Activated CD8-positive, alpha-beta memory T cell treated with anti-CD3 and anti-CD28 coated beads for 1 hour (primary cell): ENCODE measurements at places on chromosomes 16 and 17.

- DNase-seq: no peak
These were observed 267.1 kb downstream of the BCAS3 start for GRCh38 chr17:60944751-60945150.

GRCh38 chr17:76444518-76445311 lies 8.2 kb downstream of the UBE2O start:
- DNase-seq: no peak

DNA sequence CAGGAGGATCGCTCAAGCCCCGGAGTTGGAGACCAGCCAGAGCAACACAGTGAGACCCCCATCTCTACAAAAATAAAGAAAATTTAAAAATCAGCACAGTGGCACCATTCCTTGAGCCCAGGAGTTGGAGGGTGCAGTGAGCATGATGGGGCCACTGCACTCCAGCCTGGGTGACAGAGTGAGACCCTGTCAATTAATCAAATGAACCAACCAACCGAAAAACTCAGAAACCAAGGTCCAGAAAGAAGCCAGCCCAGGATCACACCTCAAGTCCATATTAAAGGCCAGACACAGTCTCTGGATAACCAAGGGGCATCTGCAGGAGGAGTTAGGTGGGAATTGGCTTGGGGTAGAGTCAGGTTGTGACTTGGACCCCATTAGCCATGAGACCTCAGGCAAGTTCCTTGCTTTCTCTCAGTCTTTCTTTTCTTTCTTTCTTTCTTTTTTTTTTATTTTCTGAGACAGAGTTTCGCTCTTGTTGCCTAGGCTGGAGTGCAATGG lies 2.4 kb downstream of the HSD17B1 start:
- no peak for DNase-seq

GRCh38 chr17:14471052-14471451 lies 170.2 kb downstream of the HS3ST3B1 start:
- no peak for DNase-seq

DNA sequence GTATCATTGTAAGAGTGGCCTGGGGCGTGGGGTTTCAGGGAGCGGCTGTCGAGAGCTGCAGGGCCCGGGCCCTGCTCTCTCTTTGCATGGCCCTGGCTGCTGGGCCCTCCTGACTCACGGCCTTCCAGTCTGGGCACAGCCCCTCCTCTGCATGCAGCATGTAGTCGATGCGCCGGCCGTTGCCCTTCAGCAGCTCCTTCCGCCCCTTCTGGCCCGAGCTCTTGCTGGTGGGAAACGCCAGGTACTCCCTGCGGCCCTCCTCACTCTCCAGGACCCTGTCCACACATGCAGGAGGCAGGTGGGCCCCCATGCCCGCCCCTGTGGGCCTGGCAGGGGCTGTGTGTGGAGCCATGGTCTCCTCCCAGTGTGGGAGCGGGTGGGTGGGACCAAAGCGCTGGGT lies 50.7 kb downstream of the PRMT7 start:
- DNase-seq: no peak

DNA sequence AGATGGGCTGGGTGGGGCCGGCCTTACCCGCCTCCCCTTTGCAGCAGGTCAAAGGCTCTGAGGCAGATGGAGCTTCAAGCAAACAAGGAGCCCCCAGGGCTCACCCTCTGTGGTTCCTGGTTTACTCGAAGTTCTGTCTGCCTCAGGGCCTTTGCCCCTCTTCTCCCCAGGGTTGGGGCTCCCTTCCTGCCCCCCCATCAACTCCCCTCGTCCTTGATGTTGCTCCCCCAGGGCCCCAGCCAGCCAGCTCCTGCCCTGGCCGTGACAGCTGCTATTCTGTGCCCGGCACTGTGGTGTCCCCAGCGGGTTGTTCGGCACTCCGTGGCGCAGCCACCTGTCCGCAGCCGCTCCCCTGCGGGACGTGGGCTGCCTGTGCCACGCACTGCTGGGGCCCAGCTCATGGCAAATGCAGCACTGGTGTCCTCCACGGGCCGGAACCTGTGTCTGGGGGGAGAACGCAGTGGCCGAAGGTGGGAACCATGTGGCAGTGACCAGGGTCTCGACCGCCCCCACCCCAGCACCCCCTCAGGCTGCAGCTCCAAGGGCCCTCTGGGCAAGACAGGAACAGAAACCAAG lies 4.3 kb upstream of the METRN start:
- DNase-seq: no peak

DNA sequence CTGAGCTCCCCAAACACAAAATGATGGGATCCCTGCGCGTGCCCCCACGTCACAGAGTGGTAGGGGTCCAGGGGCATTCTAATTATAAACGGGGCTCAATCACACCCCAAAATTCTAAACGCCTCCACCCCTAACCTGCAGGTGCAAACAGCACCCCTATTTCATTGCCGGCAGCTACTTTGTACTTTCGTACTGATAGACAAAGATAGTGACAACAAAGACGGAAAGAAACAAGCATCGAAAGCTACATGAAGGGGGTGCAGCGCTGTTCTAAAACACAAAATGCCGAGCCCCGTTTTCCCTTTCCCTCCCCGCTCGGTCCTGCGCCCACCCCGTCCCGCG lies 13.9 kb downstream of the MIS12 start:
- DNase-seq: no peak

DNA sequence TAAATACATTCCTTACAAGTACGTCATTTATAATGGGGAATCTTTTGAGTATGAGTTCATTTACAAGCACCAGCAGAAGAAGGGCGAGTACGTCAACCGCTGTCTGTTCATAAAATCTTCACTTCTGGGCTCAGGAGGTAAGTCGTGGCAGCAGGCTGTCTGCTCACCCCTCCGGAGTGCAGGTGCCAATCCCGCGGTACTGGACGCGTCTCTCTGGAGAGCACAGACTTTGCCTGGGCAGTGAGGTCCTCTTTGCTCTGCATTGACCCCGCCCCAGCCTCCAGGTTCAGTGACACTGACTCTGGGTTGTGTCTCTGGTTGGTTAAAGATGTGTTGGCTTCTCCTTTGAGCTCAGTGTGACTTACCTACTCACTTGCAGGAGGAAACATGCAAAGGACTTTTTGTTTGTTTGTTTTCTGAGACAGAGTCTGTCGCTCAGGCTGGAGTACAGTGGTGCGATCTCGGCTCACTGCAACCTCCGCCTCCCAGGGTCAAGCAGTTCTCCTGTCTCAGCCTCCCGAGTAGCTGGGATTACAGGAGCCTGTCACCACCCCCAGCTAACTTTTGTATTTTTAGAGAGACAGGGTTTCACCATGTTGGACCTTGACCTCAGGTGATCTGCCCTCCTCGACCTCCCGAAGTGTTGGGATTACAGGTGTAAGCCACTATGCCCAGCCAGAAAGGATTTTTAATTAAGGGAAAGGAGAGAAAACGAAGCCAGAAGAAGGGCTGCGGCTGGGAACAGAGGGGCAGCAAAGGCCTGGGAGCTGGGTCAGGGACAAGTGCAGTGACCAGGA lies 31.2 kb downstream of the RNF213 start:
- DNase-seq: no peak

GRCh38 chr16:57675741-57676551 lies 7.8 kb downstream of the ADGRG3 start:
- DNase-seq: no peak

DNA sequence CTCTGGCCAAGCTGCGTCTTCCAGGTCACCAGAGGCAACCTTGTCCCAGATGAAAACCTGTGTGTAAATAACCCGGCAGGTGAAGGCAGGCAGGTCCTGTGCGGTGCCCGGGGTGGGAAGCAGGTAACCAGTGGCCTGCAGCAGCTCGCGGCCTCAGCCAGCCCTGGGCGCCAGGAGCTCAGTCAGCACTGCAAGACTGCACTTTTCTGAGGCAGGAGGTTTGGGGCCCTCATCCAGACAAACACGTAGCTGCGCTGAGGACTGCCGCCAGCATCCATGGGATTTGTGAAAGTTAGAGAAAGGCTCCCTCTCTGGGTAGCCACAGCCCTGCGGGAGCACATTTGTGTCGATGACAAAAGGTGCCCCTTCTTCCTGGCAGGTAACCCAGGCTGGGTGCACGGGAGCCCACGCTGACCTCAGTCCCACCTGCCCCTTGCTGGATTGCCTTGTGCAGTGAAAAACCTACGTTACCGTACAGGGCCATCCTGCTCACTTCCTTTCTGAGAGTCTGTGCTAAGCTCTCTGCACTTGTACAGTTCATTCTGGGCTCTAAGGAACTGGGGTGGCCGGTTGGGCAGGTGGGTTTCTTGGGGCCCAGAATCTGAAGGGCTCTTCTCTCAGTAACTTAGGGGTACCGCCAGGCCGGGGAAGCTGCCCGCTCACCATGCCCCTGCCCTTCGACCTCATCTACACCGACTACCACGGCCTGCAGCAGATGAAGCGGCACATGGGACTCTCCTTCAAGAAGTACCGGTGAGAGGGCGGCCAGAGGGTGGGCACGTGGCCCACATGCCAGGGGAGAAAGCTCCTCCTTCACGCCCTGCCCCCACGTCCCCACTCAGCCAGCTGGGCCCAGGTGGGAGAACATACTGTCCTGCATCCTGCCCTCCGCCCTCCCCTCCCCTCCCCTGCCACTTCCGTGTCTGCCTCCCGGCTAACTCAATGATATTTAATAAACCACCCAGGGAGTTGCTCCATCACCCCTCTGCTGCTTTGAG lies 56.4 kb downstream of the MGAT5B start:
- no peak for DNase-seq

DNA sequence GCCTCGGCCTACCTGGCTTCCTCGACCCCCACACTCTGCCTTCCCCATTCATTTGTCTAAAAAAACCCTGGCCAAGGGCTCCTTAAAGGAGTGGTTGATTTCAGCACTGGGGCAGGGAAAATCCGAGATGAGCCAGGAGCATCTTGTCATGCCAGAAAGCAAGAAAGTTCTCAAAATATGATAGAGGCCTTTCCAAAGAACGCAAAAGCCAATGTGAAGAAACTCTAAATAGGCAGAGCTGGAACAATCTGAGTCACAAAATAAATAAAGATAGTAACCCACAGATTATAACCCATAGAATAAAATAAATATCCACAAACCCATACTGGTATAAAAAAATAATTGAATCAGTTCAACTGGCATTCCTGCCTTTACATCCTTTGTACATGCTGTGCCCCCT lies 192.3 kb upstream of the SALL1 start:
- no peak for DNase-seq

GRCh38 chr17:14437176-14437575 lies 136.3 kb downstream of the HS3ST3B1 start:
- DNase-seq: no peak

- DNase-seq: no peak
These were observed 13.2 kb downstream of the SDK2 start for GRCh38 chr17:73630965-73631595.

DNA sequence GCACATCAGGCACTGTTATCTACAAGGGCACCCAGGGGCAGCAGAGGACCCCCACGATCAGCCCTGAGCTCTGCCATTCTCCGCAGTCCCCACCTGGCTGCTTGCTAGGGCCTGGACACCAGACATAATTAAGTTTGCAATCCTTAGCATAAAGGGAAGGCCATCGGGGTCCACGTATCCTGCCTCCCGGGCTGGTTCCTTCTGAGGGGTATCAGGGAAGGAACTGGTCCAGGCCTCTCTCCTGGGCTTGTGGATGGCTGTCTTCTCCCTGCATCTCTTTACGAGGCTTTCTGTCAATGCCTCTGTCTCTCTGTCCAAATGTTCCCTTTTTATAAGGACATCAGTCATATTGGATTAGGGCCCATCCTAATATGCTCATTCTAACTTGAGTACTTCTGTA lies 77.8 kb downstream of the CYLD start:
- DNase-seq: no peak

GRCh38 chr17:80214012-80214877 lies 5.9 kb downstream of the SGSH start:
- no peak for DNase-seq

DNA sequence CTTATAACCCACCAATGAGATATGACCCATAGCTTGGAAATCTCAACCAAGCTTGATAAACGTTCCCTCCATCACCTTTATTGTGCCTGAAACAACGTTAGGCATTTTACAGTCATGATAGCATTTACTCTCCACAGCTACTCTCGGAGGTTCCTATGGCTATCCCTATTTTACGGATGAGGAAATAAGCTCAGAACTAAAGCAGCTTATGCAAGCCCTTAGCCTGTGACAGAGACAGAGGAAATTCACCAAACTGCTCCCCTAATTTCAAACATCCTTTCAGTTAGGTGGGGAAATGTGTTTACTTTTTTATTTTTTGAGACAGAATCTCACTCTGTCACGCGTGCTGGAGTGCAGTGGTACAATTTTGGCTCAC lies 18.7 kb downstream of the DCUN1D3 start:
- no peak for DNase-seq

- DNase-seq: no peak
These were observed 15.4 kb downstream of the NOG start for GRCh38 chr17:56608944-56609343.

- DNase-seq: no peak
These were observed 7.1 kb upstream of the AKTIP start for GRCh38 chr16:53509906-53510703.

DNA sequence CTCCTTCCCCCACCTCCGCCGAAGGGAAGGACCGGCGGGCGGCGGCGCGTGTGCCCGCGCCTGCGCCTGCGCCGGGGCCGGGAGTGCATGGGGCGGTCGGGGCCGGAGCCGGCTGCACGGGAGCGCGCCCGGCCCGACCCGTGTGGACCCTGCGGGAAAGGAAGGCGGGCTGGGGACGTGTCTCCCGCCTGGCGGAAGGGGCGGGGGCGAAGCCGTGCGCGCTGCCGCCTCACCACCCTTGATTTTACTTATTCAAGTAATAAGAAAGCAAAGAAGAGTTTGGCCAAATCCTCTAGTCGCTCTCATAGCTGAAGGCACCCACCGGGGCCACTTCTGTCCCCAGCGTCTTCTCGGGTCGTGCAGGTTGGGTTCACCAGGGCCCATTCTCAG lies 596 bp upstream of the PFN1 start:
- no peak for DNase-seq

DNA sequence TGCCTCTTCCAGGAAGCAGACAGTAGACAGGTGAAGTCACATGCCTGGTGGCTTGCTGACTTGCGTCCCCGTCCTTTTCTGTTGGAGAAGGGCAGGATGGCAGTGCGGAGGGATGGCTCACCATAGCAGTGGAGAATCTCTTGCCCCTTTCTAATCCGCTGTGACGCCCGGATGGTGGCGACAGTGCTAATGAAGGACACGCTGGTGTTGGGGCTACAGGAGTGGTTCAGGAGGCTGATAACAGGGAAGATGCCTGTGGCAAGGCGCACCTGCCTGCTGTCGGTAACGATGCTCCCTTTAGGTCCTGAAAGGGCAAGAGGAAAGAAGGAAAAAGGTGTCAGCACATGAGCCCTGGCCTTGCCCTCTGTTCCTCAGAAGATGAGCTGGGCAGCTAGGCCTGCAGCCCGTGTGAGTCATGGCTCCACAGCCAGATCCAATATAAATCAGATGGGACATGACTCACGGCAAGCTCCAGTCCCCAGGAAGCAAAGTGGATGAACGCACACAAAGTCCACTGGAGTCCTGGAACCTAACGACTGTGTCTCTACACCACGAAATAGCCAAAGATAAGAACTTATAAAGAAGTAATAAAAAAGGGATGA lies 25.5 kb downstream of the SERPINF1 start:
- no peak for DNase-seq

GRCh38 chr17:75987041-75987440 lies 8.0 kb downstream of the TEN1 start:
- DNase-seq: no peak

- DNase-seq: no peak
These were observed 5.9 kb downstream of the DYNLL2 start for GRCh38 chr17:58089111-58089510.
